ENCODE measurements at places on chromosomes 5 and 9. TPM values are rescaled to one million over a fixed set of nuclear protein-coding genes. Genes with fewer than 3 reads are reported as not detected.
A peak's percentile ranks its signal among the peaks of the same experiment; 100 is the strongest.

DNA sequence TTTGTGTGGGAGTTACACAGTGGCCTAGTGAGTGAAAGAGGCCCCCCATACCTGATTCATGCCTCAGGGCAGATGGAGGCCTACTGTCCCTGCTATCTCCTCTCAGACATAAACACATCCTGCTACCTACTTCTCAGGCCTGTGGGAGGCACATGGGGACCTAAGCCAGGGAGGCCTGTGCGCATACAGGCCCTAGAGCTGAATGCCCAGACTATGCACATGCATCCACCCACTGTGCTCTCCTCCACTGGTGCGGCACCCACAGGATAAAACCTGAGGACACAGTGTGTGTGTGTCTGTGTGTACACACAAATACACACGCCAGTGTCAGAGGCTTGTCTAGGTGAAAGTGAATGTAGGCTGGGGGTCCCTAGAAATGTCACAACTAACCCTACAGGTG is 1.4 kb downstream of the PAX5 start:
- no peak overlapping the region for H3K4me3 ChIP-seq
- no peak for DNase-seq
- 0 out of 2 replicates have a peak, but pooled peaks cover 5% of the 10 kb centered on the region for H3K27me3 ChIP-seq
- H3K27ac ChIP-seq: no peak overlapping the region

GRCh38 chr5:128684961-128685360 is 146.9 kb upstream of the FBN2 start:
- peaks cover 13% of the 10 kb centered on the region for H3K4me1 ChIP-seq
- no peak for DNase-seq
- no peaks in the 10 kb centered on the region for H3K27me3 ChIP-seq
- no peaks in the 10 kb centered on the region for H3K36me3 ChIP-seq

- peaks cover 5% of the 10 kb centered on the region for H3K27me3 ChIP-seq
- H3K4me1 ChIP-seq: no peaks in the 10 kb centered on the region
- no peak overlapping the region for H3K27ac ChIP-seq
- DNase-seq: no peak
- H3K4me3 ChIP-seq: no peak overlapping the region
These were observed 141.4 kb downstream of the KIF4B start for GRCh38 chr5:155154973-155155372.

ADRA1B gene
- total RNA-seq: 6.0 TPM

GRCh38 chr9:29640507-29640906 is 2067.2 kb upstream of the C9orf72 start:
- no peak overlapping the region for H3K27ac ChIP-seq
- H3K27me3 ChIP-seq: no peaks in the 10 kb centered on the region
- no peaks in the 10 kb centered on the region for H3K4me1 ChIP-seq
- H3K4me3 ChIP-seq: no peak overlapping the region
- DNase-seq: no peak

DNA sequence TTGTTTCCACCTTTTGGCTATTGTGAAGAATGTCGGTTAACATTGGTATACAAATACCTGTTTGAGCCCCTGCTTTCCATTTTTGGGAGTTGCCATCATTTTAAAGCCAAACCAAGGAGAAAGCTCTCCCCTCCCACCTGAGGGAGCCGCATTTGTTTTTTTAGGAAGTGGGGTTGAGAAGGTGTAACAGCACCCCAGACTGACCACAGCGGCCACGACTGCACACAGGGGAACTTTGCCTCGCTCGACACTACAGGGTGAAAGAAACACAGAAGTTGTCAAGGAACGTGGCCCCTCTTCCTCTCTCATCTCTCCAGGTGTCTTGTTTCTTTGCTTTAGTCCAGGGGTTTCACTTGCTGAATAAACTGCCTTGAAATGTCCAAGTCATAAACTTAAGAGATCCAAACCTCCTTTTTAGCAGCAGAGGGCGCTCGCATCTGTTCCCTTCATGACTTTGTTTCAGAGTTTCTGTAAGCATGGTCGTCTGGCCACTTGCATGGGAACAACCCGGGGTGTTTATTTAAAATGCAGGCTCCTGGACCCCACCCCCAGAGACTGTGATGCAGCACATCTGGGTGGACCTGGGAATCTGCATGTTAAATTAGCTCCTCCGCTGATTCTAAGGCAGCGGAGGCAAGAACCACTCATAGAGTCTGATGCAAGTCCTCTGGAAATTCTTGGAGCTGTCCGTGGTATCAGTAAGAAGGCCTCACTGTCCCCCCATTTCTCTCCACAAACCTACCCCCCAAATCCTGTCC is 2.1 kb upstream of the TTLL11 start:
- H3K27ac ChIP-seq: no peak overlapping the region
- peaks cover 8% of the 10 kb centered on the region for H3K4me1 ChIP-seq
- H3K4me3 ChIP-seq: no peak overlapping the region
- no peaks in the 10 kb centered on the region for H3K36me3 ChIP-seq

GRCh38 chr5:141559461-141559860 is 59.3 kb downstream of the DIAPH1 start:
- H3K4me3 ChIP-seq: no peak overlapping the region
- H3K27ac ChIP-seq: peak overlapping the region; percentile 28
- H3K27me3 ChIP-seq: no peaks in the 10 kb centered on the region
- peaks cover 26% of the 10 kb centered on the region for H3K36me3 ChIP-seq

DNA sequence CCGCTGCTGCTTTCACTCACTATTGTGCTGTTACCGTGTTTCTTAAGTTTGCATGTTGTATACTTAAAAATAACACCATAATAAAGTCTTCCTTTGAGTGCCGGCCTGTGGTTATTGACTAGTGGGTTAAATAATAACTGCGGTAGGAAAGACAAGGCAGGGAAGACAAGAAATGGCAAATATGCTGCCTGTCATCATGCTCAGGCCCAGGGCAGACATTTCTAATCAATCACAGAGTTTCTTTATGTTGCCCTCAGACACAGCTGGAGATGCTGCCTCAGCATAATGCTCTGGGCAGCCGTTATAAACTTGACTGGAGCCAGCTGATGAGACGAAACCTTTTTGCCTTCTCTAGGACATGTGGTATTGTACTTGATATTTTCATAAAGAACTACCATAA is 215.0 kb downstream of the GAPVD1 start:
- H3K4me1 ChIP-seq: no peaks in the 10 kb centered on the region
- DNase-seq: no peak
- H3K27ac ChIP-seq: no peak overlapping the region
- peaks cover 4% of the 10 kb centered on the region for H3K36me3 ChIP-seq
- no peaks in the 10 kb centered on the region for H3K27me3 ChIP-seq
- no peak overlapping the region for H3K4me3 ChIP-seq

- no peak overlapping the region for H3K4me3 ChIP-seq
- no peaks in the 10 kb centered on the region for H3K36me3 ChIP-seq
- no peak overlapping the region for H3K27ac ChIP-seq
- H3K4me1 ChIP-seq: no peaks in the 10 kb centered on the region
- H3K27me3 ChIP-seq: peaks cover 4% of the 10 kb centered on the region
These were observed 38.3 kb upstream of the TNFSF8 start for GRCh38 chr9:114968671-114969070.

MAP3K1 gene
- total RNA-seq: 26.1 TPM

PCDHGA8 gene
- not detected for total RNA-seq

SV2C gene
- not detected for total RNA-seq

GRCh38 chr5:132754947-132755346 is 7.7 kb downstream of the CCNI2 start:
- H3K4me1 ChIP-seq: 0 out of 2 replicates have a peak, but pooled peaks cover 6% of the 10 kb centered on the region
- no peak for DNase-seq
- no peak overlapping the region for H3K4me3 ChIP-seq
- H3K36me3 ChIP-seq: no peaks in the 10 kb centered on the region
- H3K27ac ChIP-seq: no peak overlapping the region

GRCh38 chr9:131810351-131811170 is 70.7 kb upstream of the RAPGEF1 start:
- H3K4me3 ChIP-seq: no peak overlapping the region
- H3K36me3 ChIP-seq: no peaks in the 10 kb centered on the region
- DNase-seq: no peak
- H3K4me1 ChIP-seq: no peaks in the 10 kb centered on the region
- H3K27ac ChIP-seq: no peak overlapping the region
- H3K27me3 ChIP-seq: peaks cover 84% of the 10 kb centered on the region

CAVIN4 gene
- total RNA-seq: 0.83 TPM

ANKS6 gene
- 74.7 TPM for total RNA-seq

GRCh38 chr5:83364312-83365299 is 106.9 kb upstream of the VCAN start:
- no peaks in the 10 kb centered on the region for H3K36me3 ChIP-seq
- H3K4me3 ChIP-seq: no peak overlapping the region
- H3K27ac ChIP-seq: no peak overlapping the region
- H3K27me3 ChIP-seq: no peaks in the 10 kb centered on the region

LTC4S gene
- total RNA-seq: 9.7 TPM

DNA sequence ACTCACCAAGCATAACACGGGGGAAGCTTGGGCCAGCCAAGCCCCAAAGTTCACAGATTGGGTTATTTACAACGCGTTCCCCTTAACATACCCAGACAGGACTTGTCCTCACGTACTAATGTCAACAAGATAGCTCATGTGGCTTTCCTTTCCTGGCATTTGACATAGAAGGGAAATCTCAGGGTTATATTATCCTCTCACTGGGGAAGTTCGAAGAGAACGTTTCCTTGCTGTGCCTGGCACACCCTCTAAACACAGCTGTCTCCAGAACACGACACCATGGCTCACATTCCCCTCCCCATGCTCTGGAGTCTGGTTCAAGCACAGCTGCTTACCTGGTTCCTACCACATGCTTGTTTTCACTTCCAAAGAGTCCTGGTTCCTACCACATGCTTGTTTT is 46.8 kb upstream of the OTULINL start:
- no peak overlapping the region for H3K27ac ChIP-seq
- no peak for DNase-seq
- no peaks in the 10 kb centered on the region for H3K27me3 ChIP-seq
- no peaks in the 10 kb centered on the region for H3K36me3 ChIP-seq

- H3K27ac ChIP-seq: no peak overlapping the region
- peaks cover 33% of the 10 kb centered on the region for H3K4me1 ChIP-seq
- H3K27me3 ChIP-seq: peaks cover 11% of the 10 kb centered on the region
- no peaks in the 10 kb centered on the region for H3K36me3 ChIP-seq
- no peak overlapping the region for H3K4me3 ChIP-seq
These were observed 12.8 kb upstream of the PANK3 start for GRCh38 chr5:168592014-168592368.

ISL1 gene
- not detected for total RNA-seq

- no peaks in the 10 kb centered on the region for H3K27me3 ChIP-seq
- H3K27ac ChIP-seq: no peak overlapping the region
- no peak for DNase-seq
- no peaks in the 10 kb centered on the region for H3K36me3 ChIP-seq
- no peak overlapping the region for H3K4me3 ChIP-seq
- 0 out of 2 replicates have a peak, but pooled peaks cover 4% of the 10 kb centered on the region for H3K4me1 ChIP-seq
These were observed 8.4 kb upstream of the RGS7BP start for GRCh38 chr5:64497386-64497785.

PTGR1 gene
- total RNA-seq: 611 TPM

GRCh38 chr5:137036640-137037039 is 462.5 kb downstream of the SPOCK1 start:
- no peaks in the 10 kb centered on the region for H3K4me1 ChIP-seq
- H3K36me3 ChIP-seq: no peaks in the 10 kb centered on the region
- H3K4me3 ChIP-seq: no peak overlapping the region
- H3K27ac ChIP-seq: no peak overlapping the region
- peak; percentile 25 for DNase-seq
- H3K27me3 ChIP-seq: no peaks in the 10 kb centered on the region

DNA sequence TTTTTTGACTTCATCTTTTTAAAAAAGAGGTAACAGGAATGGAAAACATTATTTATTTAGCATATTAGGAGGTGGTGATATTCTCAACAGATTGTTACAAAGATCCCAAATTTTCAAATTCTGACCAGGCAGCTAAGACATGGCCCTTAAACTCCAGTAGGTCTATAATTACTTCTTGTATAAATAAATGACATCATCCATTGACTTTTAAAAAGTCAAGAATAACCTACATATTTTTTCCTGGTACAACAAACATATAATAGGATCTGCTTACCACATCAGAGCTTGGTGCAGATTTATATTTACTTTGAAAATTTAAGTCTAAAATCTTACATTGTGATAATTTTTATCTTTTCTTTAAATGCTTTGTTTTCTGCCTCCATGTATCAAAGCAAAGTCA is 92.2 kb upstream of the TRPM3 start:
- H3K27ac ChIP-seq: no peak overlapping the region
- no peaks in the 10 kb centered on the region for H3K27me3 ChIP-seq
- H3K4me1 ChIP-seq: no peaks in the 10 kb centered on the region

DNA sequence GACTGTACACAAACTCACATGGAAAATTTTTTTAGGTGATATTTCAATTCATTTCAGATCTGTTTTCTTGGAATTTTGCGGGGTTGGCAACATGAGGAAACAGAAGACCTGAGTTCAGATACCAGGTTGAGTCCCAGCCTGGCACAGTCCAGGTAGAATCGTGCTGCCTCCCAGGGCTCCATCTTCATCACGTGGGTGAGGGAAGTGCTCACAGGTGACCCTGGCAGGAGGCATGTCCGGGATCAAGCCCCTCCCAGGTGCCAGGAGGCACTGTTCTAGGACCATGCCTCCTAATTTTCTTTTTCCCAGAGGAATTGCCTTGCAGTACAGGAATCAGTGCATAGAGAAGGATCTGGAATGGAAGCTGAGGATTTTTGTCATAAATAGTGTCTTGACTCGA is 318.3 kb upstream of the IRX4 start:
- H3K36me3 ChIP-seq: no peaks in the 10 kb centered on the region
- H3K4me1 ChIP-seq: no peaks in the 10 kb centered on the region
- no peak overlapping the region for H3K27ac ChIP-seq
- H3K27me3 ChIP-seq: peaks cover 95% of the 10 kb centered on the region
- DNase-seq: no peak

GRCh38 chr9:13143281-13143680 is 136.2 kb downstream of the MPDZ start:
- H3K36me3 ChIP-seq: no peaks in the 10 kb centered on the region
- peaks cover 10% of the 10 kb centered on the region for H3K4me1 ChIP-seq
- no peak overlapping the region for H3K27ac ChIP-seq
- no peak for DNase-seq
- no peaks in the 10 kb centered on the region for H3K27me3 ChIP-seq
- no peak overlapping the region for H3K4me3 ChIP-seq

DNA sequence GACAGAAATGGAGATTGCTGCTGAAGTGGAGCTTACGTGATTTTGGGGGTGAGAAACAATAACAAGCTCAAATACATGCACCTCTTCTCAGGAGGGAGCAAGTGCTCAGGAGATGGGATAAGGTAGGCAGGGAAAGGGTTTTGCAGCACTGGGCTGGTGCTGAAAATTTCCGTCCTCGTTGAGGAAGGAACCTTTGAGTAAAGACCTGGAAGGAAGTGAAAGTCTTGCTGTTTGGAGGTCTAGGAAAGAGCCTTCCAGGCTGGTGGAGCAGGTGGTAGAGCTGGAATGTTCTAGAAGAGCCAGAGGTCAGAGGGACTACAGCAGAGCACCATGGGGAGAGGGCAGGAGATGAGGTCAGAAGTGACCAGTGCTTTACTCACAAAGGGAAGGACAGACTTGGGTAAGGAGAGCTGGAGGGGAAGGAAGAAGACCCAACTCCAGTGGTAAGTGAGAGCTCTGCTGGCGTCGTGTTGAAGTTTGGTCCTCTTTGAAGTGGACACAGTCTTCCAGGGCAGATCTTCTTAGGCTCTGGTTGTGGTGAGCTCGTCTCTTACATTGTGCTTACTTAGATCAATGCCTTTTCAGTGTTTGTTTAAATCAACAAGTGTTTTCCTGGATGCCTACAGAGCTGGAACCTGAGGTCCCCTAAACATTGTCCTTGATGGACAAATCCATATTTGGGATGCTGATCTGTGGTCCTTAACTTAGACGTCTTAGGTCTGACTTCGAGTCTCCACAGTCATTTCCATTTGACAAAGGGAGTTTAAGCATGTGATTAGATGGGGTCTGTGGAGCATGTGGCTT is 21.0 kb downstream of the ANKRD33B start:
- no peak for DNase-seq
- no peaks in the 10 kb centered on the region for H3K36me3 ChIP-seq
- H3K4me1 ChIP-seq: peaks cover 24% of the 10 kb centered on the region
- H3K4me3 ChIP-seq: no peak overlapping the region
- no peak overlapping the region for H3K27ac ChIP-seq

FCN2 gene
- total RNA-seq: not detected

Data from PC-9 (cell line).